Sciatic nerve (tissue), 2 donors: ENCODE measurements at places on chromosomes 4 and X.

DNA sequence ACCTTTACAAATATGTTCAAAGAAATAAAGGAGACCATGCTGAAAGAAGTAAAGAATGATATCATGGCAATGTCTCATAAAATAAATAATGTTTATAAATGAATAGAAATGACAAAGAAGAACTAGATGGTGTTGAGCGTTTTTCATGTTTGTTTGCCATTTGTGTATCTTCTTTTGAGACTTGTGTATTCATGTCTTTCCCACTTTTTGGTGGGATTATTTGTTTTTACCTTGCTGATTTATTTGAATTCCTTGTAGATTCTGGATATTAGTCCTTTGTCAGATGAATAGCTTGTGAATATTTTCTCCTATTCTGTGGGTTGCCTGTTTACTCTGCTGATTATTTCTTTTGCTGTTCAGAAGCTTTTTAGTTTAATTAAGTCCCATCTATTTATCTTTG is 732.4 kb downstream of the FAT4 start:
- no peak for DNase-seq

DNA sequence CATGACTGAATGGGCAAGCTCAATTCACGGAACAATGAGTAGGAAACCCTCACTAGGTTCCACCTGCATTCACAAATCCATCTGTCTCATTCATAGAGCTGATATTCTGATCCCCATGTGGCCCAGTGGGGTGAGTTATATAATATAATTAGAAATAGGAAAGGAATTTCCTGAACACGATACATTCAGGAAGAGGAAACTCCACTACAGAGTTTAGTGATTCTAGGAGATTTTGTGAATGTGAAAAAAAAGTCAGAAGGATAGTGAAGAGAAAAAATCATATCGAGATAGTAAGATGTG is 471.2 kb downstream of the GASK1B start:
- DNase-seq = no peak

GRCh38 chrX:15564981-15565579 is 35.7 kb downstream of the ACE2 start:
- peak; percentile 65 for DNase-seq

DNA sequence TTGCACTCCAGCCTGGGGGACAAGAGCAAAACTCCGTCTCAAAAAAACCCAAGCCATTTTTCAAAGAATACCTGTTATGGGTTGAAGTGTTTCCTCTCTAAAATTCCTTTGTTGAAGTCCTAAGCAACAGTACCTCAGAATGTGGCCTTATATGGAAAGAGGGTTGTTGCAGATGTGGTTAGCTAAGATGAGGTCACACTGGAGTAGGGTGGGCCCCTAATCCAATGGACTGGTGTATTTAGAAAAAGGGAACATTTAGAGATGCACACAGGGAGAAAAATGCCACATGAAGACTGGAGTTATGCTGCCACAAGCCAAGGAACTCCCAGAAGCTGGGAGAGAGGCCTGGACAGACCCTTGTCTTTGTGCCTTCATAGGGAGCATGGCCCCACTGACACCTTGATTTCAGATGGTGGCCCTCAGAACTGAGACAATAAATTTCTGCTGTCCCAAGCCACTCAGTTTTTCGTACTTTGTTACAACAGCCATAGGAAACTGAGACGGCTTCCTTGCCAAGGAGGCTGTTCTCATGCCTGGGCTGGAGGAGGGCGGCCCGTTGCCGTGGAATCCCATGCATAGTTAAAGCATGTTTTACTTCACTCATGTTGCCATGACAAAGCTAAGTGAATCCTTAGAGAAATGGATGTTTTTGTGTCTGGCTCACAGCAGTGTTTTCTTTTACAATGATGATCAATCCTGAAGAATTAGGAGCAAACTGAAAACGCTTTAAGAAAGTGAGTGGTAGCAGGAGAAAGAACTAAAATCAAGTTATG is 16.5 kb downstream of the TRAPPC2 start:
- no peak for DNase-seq

DNA sequence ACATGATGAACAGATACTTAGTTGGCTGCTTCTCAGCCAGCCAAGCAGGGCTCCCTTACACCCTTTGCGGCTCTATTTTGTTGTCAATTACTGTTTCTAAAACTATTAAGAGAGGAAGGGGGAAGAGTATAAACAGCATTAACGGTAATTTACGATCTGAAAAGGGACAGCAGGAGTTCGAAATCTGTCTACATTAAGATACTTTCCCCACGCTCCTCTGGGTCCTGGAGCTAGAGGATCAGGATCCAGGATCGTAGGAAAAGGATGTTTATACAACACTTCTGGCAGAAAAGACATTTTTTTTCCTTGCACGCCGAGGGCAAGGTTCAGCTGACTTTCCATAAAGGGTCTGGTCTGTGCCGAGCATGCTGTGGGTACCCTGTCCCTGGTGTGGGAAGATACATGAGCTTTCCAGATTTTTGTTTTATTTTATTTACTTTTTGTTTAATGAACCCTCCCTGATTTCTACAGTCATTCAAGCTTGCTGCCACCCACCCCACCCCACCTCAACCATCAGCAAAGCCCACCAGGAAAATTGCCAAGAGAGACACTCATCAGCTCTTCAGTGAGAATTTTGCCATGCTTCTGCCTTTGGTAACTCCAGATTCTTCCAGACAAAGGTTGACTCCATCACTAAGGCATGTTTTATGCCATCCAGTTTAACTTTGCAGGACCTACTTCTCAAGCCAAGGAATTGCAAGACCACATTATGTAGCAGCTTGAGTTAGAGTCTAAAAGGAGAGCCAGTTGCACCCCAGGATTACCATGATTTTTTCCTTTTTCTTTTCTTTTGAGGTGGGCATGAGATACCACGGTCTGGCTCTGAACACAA is 188.1 kb downstream of the QDPR start:
- no peak for DNase-seq

DNA sequence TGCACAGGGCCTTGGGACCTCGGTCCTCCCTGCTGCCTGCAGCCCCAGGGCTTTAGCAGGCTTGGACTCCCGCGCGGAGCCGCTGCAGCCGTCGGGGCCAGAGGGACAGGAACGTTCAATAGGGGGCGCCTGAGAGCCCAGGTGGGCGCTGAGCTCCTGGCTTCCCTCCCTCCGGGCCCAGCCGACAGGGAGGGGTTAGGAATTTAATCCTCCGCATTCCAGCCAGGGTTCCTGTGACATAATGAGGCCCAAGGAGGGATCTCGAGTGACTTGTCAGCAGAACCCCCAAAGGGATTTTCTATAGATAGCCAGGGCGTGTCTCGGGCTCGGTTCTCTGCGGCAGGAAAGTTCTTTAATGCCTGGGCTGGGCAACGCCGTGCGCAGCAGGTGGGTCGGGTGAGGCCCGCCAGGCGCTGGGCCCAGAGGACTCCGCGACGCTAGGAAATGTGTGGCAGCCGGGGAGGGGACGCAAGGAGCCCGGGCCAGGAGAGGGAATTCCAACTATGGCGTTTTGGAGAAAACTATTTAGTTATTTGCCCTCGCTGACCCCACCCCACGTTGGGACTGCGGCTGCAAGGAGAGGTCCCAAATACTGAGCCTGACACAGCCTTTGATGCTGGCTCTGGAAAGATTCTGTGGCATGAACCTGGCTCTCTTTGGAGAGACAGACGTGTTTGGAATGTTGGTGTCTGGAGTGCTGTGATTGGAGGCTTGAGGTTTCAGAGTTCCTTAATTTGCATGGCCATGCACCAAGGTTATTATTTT is 285.2 kb upstream of the GATB start:
- peak; percentile 65 for DNase-seq

GRCh38 chr4:159105761-159106243 is 2.9 kb downstream of the RAPGEF2 start:
- DNase-seq = no peak

DNA sequence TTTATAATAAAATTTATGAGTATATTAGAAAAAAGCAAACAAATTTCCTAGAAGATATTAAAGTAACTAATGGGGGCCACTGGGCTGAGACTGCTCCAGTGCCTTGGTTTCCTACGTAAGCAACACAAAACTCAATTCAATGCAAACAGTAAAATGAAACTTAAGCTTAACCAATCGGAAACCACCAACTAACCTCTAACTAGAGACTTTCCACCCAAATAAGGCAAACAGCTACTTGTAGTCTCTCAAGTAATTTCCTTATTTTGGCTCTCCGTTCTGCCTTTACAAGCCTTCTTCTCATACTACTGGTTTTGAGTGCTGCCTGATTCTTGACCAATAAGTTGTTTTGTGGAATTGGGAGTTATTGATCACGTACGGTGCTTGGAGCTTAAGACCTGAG is 167.3 kb upstream of the VEGFC start:
- no peak for DNase-seq

- no peak for DNase-seq
Measured at GRCh38 chrX:78997870-78998558, 52.8 kb downstream of the P2RY10 start.

DNA sequence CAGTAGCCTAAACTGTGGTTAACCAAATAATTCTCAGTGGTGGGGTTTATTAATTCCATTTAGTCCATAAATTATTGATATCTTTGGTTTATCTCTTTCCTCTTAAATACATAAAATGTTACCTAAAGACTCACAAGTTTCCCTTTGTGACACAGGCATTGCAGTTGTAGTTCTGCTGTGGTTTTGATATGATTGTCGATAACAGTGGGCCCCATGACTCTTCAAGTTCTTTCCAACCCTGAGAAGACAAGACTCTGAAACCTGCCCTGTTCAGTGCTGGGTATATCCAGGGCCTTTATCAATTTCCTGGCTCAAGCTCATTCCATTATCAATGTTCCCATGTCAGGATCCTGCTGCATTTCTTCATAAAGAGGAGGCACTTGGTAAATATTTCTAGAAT is 117.9 kb upstream of the TBC1D9 start:
- no peak for DNase-seq

- DNase-seq = no peak
Measured at GRCh38 chr4:145099653-145100052, 1.5 kb downstream of the ABCE1 start.

- no peak for DNase-seq
Measured at GRCh38 chr4:102641793-102642192, 119.0 kb downstream of the MANBA start.

DNA sequence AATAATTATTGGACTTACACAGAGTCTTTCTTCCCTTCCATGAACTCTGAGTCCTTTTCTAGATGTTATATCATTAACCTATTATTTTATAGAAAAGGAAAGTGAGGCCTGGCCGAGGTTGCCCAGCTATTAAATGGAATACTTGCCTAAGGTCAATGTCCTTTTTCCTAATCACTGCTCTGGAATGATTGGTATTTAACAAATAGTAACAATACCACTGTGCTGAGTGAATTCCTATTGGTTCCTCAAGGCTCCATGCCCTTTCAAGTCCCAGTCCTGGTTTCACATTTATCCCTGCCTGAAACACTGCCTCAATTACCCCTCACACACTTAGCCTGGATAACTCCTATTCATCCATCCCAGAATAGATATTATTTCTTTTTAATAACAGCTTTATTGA is 6.2 kb downstream of the TCEAL9 start:
- no peak for DNase-seq

DNA sequence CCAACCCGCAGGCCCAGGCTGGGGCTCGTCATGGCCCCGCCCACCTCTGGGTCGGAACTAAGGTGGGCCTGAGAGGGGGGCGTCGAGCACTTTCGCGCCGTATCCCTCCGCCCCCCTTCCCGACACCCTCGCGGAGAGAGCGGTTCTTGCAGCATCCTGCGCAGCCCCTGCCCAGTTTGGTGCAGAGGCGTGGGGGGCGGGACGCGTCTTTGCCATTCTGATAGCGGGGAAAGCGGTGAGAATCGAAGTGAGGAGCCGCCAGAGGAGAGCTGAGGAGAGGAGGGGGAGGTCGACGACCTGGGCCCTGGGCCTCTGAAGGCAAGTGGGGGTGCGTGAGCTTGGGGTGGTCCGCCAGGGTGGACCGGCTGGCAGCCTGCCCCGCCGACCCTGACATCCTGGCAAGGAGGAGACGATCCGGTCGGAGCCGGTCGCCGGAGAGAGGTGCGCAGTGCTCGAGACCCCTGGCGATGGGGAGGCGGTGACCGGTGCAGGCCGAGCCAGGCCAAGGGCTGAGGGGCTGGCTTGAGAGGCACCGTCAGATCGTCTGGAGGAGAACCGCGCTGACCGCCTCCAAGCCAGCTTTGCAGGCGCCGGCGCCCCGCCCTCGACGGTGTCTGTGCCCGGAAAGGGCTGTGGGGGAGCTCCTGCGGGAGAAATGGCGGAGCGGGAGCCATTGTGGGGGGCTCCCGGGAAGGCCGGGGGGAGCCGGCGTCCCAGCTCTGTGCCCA is 25.5 kb downstream of the GPRASP3 start:
- peak; percentile 63 for DNase-seq

GRCh38 chr4:75699299-75699698 is 25.1 kb upstream of the USO1 start:
- DNase-seq = no peak

GRCh38 chr4:183214912-183215488 is 105.1 kb downstream of the CLDN22 start:
- DNase-seq = no peak

GRCh38 chr4:151417766-151418376 is 8.9 kb downstream of the FHIP1A start:
- DNase-seq = no peak
